ENCODE measurements at places on chromosomes 6 and 20.

- DNase-seq: peak; percentile 73
These were observed 11.3 kb downstream of the SERPINB9 start for GRCh38 chr6:2891768-2892170.

DNA sequence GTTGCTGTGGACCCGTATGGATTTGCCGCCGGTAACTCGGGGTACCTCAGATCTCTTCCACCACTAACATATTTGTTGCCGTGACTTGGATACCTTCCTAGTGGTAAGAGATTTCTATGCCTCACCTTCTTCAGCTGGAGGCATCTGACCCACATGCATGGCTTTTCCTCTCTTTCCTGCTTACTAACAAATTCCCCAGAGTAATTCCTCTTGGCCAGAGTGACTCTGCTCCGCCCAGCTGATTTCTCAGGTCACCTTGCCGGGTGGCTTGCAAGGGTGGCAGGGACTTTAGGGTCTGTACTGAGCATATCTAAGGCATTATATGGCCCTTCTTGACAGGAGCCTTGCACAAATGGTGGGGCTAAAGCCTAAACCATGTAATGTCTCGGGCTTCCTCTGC is 38.2 kb downstream of the FAM184A start:
- no peak for DNase-seq

DNA sequence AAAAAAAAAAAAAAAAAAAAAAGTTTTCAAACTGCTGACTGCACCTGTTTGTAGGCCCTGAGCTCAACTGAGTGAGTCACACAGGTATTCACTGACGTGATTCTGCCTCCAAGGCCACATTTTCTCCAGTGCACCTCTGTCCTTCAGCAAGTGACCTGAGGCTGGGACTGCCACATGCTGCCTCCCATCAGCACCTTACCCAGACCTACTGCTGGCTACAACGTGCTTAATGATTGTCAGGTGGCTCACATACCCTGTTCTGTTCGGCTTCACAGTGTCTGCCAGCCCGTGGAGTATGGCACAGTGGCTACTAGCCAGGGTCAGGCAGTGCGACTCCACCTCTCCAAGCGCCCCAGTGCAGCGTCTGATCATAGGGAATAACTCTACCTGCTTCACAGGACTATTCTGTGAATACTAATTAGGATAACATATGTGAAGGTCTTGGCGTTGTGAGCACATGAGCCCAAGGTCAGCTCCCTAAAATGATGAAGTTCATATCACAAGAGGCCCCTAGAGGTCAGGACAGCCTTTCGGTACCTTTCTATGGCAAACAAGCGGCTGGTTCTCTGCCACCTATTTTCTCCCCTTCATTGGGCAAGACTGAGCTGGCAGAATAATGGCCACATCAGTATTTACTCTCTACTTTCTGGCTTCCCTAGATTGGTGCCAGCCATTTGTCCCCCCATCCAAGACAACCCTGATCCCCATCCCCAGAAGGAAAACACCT is 28.1 kb downstream of the RIPOR3 start:
- DNase-seq: no peak

GRCh38 chr6:149357726-149358538 is 40.4 kb downstream of the TAB2 start:
- no peak for DNase-seq

DNA sequence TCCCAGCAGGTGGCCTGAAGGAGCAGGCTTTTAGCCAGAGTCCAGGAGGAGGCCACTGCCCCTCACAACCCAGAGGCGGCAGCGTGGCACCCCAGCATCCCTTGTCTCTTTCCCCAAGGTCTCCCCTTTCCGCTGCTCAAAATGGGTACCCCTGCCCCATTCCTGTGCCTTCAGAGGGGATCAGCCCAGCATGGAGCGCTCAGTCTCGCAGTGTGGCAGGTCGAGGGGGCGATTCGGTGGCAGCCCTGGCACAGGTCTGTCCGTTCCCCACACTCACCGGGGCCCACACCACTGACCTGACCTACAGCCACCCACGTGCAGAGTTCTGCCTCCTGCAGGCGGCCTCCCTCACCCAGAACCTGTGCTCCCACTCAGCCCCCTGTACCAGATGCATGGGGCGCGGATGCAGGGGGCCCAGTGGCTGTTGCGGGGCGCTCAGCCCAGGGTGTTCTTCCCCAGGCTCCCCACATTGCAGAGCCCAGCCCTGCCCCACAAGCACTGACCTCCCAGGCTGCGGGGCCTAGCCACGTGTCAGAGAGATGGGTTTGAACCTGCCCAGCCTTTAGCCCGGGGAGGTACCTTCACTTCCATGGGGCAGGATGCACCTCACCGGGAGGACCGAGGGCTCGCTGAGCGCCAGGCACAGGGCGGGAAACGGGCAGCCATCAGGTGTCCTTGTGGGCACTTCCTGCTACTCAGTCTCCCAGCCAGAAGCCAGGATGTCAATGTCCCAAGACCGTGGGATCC is 41.8 kb downstream of the DSTN start:
- no peak for DNase-seq

Measured in sciatic nerve (tissue), 2 donors.